Umbilical cord (tissue), 2 donors: ENCODE measurements at places on chromosomes 2 and 18.

DNA sequence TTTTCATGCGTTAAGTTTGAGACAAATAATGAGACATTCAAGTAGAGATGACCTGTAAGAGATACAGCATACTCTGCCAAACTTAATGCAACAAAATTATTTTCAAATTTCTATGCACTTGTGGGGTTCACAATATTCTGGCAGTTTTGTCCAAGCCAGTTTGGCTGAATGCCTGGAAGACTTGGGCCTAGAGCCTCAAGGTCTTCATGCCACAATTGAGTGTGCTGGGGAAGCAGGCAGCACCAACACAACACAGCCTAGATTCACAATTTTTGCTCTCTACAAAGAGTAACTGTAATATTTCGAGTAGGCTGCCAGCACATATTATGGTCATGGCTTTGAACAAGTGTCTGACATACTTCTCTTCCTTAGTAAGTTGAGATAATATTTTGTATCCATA, 461.4 kb upstream of the SPHKAP start:
- no peak for DNase-seq

DNA sequence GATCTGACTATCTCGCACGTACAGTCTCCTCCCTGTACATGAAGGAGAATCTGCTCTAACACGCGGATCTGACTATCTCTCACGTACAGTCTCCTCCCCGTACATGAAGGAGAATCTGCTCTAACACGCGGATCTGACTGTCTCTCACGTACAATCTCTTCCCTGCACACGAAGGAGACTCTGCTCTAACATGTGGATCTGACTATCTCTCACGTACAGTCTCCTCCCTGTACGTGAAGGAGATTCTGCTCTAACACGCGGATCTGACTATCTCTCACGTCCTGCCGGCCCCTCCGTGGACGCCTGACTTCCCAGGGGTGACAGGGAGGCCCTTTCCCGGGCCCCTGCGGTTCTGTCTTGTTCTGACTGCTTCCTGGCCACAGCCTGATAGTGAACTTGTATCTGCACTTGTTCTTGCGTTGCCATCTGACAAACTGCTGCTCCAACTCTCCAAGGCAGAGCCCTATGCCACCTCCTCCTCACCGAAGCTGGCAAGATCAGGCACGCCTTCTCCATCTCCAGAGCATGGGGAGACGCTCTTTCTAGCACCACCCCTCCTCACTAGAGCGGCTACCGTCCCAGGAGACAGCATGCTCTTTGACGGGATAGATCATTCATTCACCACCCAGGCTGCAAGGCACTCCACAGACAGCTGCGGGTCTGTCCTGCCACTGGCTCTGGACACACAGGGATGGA, 238.6 kb downstream of the TWIST2 start:
- DNase-seq, result peak; percentile 20

DNA sequence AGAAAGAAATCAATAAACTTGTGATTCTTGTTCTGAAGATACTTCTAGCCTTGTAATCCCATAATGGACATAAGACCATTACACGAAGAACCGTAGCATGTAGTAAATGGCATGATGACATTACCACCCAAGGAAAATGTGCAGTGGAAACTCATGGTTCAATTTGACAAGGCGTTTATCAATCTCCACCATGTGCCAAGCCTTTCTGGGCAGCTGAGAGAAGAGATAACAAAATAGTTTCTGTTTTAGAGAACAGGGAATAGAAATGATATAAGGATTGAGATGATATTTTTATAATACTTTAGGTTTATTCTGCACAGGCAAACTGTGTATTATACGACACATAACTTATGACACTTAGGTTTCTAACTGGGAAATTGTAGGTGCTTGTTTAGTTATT, 19.2 kb downstream of the ABI2 start:
- no peak for DNase-seq

DNA sequence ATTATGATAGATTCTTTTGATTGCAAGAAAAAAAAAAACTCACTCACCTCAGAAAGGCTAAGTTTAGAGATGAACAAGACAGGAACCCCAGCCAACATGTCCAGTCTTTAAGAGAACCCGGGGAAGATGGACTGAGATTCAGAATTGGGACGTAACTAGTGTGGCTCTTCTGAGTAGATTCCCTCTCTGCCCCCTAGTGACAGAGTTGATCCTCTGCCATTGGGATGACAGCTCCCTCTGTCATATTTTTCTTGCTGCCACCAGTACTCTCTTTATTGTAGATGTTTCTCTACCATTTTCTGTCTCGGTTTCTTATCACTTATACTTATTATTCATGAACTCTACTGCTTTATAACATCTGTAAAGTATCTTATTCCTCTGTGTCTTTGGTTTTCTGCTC, 77.7 kb downstream of the GULP1 start:
- peak; percentile 14 for DNase-seq

GRCh38 chr2:122340246-122340645, 584.8 kb downstream of the TSN start:
- DNase-seq, result no peak
